ENCODE measurements at places on chromosomes 2 and 18.

DNA sequence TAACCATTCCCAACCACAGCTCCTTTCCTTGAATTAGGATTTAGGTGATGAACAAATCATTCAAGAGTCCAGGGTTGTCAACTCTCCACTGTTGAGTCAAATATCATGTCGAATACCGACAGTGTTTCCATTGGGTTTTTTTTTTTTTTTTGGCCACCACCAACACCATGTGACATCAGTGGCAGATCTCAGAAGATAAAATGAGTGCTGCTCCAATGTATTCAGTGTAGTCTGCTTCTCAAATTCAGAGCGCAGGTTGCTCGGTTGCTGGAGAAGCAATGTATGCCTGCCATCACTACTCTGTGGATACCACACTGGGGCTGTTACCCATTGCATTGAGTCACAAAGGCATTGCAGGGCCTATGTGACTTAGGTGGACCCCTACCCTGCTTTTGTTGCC, 10.8 kb upstream of the ATL2 start:
- no peak for DNase-seq

GRCh38 chr2:239590276-239590675, 189.5 kb upstream of the HDAC4 start:
- DNase-seq: no peak

GRCh38 chr2:100643467-100643866, 80.7 kb downstream of the PDCL3 start:
- DNase-seq: no peak

DNA sequence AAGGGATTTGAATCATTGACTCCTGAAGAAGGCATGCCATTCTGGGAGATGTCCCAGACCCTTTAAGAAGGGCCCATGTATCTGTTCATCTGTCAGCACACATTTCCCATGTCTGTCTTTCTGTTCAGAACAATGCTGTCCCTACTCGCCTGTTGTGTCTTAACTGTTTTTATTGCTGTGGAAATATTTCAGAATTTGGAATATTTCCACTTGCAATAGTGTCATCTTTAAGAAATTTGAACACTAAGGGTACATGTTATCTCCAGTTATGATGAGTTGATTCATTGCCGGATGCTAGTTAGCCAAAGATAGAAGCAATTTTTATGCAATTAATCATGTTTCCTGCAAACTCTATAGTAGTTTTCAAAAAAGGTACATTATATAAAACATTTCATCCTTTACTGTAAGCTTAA, 36.9 kb upstream of the NT5C1B start:
- DNase-seq: no peak
